ENCODE measurements at places on chromosomes 13 and 19.

DNA sequence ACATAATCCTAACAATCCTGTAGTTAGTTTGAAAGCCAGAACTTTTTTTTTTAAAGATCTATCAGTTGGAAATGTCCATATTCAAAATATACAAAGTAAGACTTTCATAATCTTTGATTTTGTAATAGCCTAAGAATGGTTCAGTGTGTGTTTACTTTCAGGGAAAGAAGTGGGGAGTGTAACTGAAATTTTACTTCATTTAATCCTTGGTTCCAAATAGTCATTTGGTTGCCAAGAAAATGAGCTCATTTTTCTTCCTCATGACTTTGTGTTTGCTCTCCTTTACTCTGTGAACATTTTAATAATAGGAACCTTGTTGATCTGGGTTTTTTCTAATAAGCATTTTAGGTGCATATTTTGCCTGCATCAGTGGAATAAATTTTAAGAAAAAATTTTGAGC lies 278.8 kb downstream of the SLITRK6 start:
- DNase-seq, result peak; percentile 69

DNA sequence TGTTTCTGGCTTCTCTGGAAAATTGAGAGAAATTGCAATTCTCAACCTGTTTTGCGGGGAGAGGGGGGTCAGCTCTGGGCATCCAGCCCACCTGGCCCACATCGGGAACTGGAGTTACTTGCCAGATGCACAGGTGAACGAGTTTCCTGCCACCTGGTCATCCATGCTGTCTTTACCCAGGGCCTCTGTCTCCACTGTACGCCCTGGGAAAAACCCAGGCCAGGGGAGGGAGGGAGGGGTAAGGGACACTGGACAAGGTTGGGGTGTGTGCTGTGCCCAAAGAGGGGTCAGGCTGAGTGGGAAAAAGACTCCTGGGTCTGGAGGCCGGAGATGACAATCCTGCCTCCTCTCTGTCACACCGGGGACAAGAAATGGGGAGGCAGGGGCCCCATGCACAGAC lies 307.6 kb downstream of the ZNF536 start:
- DNase-seq, result no peak

DNA sequence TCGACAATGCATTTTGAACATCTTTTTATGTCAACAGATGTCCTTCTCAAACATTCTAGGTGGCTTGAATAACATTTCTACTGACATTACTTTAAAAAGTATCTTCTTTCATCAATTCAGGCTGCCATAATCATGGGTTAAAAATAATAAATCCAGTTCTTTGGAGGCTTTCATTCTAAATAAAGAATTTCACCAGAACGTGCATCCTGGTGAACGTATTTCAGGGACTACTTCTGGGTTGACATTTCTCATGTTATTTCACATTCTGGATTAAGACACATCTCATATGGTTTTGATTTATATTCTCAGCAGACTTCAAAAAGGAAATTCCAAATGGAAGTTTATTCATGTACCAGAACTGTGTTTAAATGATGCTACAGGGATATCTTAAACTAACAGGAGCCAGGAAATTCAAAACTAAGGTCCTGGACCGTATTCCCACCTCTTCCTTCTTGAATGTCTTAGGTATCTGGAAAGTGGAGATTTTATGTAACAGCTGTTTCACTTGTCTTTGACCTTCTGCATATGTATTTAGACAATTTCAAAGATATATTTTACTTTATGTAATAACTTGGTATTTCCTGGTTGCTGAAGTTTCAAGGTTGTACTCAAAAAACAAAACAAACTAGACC lies 107.2 kb downstream of the STARD13 start:
- no peak for DNase-seq

DNA sequence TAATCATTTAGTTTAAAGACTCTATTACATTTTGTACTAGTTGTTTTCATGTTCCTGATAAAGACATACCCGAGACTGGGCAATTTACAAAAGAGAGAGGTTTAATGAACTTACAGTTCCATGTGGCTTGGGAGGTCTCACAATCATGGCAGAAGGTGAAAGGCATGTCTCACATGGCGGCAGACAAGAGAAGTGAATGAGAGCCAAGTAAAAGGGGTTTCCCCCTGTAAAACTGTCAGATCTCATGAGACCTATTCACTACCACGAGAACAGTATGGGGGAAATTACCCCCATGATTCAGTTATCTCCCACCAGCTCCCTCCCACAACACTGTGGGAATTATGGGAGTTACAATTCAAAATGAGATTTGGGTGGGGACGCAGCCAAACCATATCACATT lies 129.2 kb downstream of the PAN3 start:
- no peak for DNase-seq

- no peak for DNase-seq
Measured at GRCh38 chr13:50928102-50928501, 18.5 kb downstream of the RNASEH2B start.

DNA sequence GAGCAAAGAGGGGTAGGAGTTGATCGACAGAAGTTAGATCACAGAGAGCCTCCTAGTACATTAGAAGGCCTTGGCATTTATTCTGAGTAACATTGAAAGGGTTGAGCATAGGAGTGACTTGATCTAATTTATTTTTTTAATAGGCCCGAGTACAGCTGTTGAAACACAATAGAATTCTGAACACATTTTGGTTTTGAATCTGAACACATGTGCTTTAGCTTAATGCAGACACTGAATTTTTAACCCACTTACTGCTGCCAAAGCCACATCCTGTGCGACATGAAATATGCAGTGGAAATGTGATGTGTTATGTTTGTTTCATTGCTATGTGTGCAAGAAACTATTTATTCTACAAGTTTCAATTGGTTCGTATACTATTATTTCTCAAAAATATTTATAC lies 1505.9 kb downstream of the PCDH9 start:
- DNase-seq, result no peak

Measured in bronchial epithelial cell (primary cell).